HCT116 (cell line): ENCODE measurements at places on chromosomes 6 and 20. TPM values are rescaled to one million over a fixed set of nuclear protein-coding genes. Genes with fewer than 3 reads are reported as not detected.

BCAS4 gene
- total RNA-seq: 18.9 TPM

MYMX gene
- total RNA-seq: not detected

ABHD16A gene
- total RNA-seq: 32.4 TPM

SPDEF gene
- total RNA-seq: 0.39 TPM

TTBK1 gene
- total RNA-seq: not detected

ZC2HC1B gene
- not detected for total RNA-seq

RNF144B gene
- 2.1 TPM for total RNA-seq

TREML2 gene
- total RNA-seq: not detected

PACRG gene
- total RNA-seq: 0.71 TPM

CDH4 gene
- total RNA-seq: not detected
